ENCODE measurements at places on chromosomes 2 and 18. TPM values are rescaled to one million over a fixed set of nuclear protein-coding genes. Genes with fewer than 3 reads are reported as not detected.

GRCh38 chr2:189411860-189412259 lies 29.4 kb upstream of the WDR75 start:
- DNase-seq, result peak; percentile 84

DNA sequence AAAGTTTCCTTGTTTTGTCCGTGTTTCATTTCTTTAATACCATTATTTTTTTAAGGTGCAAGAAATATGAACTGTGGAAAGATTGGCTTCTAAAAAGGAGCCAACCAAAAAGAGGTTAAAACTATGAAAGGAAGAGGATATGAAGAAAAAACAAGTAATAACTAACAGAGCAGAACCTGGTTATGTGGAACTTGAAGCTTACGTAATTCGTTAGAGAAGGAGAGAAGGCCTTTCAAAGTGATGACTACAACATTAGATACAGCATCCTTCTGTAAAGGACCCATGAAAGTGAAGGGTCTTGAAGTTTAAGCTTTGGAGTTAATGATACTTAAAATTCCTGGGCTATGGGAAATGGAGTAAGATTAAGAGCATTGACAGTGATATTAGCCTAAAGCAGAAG lies 84.5 kb downstream of the ANKRD12 start:
- no peak for DNase-seq

DNA sequence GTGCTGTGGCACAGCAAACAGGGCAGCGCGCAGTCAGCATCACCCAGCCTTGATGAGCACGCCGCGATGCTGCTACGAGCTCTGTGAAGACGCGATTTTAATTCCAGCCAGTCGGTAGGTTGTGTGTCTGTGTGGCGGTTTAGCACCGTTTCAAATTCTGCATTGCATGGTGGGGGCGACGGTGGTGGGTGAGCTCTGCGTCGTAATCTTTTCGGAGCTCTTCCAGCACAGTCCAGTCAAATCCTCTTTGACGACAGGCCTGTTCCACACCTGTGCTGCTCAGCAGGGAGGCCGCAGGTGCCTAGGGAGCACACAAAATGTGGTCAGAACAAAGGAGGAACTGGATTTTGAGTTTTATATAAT lies 8.6 kb downstream of the ALLC start:
- DNase-seq, result no peak

DNA sequence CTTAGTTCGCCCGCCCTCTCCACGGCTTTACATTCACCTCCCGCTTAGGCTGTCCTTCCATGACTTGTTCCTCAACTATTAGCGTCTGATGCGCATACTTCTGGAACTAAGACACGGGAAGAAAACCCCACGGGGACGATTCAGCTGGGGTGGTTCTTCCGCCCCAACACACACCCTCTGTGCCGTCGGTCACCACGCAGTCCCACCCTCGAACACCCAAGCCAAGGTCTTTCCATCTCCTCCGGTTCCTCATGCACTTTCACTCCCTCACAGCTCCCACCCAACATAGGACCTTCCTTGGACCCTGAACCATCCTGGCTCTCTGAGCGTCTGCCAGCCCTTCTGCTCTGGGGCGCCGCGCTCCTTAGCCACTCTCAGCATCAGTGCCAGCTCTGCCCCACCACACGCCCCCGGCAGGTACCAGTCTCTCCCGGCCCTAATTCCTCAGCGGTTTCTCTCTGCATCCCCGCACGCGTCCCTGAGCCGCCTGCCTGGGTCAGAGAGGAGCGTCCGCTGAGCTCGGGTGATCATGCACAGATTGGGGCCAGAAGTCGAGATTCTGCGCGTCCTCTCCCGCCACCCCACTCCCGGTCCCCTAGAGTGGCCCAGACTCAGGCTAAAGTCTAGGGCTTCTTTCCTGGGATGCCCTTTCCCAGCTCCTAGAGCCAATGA lies 522 bp upstream of the SRD5A2 start:
- no peak for DNase-seq

The TLK1 gene
- 52.2 TPM for total RNA-seq

GRCh38 chr2:61671561-61672315 lies 133.6 kb upstream of the XPO1 start:
- peak; percentile 1 for DNase-seq

- DNase-seq, result peak; percentile 28
Measured at GRCh38 chr2:43110442-43110871, 115.9 kb downstream of the ZFP36L2 start.

GRCh38 chr2:10303694-10304378 lies 1.1 kb downstream of the HPCAL1 start:
- peak; percentile 33 for DNase-seq

- no peak for DNase-seq
Measured at GRCh38 chr2:13576406-13577036, 859.8 kb downstream of the TRIB2 start.

- peak; percentile 78 for DNase-seq
Measured at GRCh38 chr18:49016648-49017539, 66.1 kb upstream of the SMAD7 start.

GRCh38 chr18:35851286-35851970 lies 121.1 kb upstream of the RMP24 start:
- no peak for DNase-seq

- no peak for DNase-seq
Measured at GRCh38 chr2:109256111-109256510, 127.1 kb downstream of the SH3RF3 start.

DNA sequence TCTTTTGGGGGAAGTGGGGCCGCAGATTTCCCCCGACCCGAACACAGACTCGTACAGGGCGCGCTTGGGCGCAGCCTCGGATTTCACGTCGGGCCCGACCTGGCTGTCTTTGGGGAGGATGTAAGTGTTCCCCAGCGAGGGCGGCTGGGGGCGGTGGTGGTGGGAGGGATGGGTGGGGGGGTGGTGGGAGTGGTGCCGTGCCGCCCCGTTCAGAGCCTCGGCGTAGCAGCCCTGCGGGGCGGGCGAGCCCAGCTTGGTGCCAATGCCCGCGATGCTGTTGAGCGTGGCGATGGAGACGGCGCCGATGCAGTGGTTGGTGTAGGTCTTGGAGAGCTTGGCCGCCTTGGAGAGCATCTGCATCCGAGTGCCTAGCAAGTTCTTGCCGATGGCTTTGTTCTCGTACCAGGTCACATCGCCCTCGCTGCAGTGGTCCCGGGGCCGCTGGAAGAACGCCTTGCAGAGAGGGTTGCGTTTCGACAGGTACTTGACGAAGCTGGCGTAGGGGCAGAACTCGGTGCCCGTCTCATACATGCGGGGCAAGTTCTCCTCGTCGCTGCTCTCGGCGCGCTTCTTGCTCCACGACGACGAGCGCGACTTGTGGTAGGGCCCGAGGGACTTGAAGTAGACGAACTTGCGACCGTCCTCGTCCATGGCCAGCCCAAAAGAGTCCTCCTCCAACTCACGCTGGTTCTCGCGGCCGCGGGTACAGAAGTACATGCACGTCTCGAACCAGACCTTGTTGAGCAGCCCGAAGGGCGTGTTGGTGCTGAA lies 1.3 kb downstream of the KCTD1 start:
- DNase-seq, result no peak

DNA sequence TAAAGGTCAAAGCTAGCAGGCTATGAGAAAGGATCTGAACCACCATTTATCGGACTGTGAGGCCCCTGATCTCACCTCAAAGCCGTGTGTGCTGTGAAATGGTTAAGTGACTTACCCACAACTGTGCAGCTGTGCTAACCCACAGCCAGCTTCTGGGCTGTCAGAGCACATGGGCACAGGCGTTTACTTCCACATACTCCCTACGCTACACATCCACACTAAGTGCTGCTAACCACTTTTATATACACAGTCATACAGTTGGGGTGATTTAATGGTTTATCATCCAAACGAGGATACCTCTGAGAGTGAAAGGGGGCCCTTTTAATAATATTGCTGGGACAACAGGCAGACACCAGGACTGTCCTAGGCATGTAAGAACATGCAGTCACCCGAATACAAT lies 37.3 kb downstream of the CYRIA start:
- DNase-seq, result no peak

The GAL3ST2 gene
- total RNA-seq, result not detected

The FBXO41 gene
- total RNA-seq, result 0.88 TPM

DNA sequence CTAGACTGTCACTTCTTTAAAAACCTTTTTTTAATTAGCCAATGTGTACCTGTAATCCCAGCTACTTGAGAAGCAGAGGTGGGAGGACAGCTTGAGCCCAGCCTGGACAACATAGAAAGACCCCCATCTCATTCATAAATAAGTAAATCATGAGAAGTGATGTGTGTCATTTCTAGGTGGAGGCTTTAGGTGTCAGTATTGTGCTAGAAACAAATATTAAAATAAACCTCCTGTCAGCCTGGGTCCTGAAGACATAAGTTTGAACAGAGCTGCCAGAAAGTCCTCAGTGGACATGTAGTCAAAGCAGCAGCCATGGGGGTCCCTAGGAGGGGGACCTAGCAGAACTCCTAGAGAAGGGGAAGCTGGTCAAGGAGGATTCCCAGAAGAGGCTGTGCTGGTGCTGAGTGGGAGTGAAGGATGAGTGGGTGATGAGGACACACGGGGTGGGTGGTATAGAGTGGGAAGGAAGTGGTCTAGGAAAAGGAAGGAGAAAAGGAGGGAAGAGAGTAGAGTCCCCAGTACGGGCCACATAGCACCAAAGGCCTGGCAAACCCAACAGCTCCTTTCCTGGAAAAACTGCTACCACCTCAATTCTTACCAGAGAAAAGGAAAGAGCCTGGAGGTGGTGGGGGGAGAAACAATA lies 316.6 kb upstream of the NCKAP5 start:
- peak; percentile 32 for DNase-seq

DNA sequence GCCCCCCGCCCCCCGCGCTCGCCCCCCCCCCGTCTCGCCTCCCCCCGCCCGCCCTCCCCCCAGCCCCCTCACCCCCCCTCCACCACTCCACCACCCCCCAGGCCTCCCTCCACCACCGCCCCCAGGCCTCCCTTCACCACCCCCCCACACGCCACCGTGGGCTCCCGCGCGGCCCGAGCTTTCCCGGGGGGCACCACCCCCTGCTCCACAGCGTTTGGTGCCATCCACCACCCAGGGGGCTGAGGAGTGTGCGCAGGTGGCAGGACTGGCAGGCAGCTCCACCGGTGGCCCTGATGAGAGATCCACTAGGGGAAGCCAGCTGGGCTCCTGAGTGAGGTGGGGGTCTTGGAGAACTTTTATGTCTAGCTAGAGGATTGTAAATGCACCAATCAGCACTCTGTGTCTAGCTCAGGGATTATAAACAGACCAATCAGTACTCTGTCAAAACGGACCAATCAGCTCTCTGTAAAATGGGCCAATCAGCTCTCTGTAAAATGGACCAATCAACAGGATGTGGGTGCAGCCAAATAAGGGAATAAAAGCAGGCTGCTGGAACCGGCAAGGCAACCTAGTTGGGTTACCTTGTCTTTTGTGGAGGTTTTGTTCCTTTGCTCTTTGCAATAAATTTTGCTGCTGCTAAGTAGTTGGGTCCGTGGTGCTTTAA lies 43.0 kb upstream of the ITSN2 start:
- DNase-seq, result no peak

- no peak for DNase-seq
Measured at GRCh38 chr2:18971628-18972027, 382.3 kb upstream of the NT5C1B start.

The CDK5R2 gene
- total RNA-seq, result 0.18 TPM

- DNase-seq, result no peak
Measured at GRCh38 chr2:174844295-174844708, 80.0 kb upstream of the CHRNA1 start.

DNA sequence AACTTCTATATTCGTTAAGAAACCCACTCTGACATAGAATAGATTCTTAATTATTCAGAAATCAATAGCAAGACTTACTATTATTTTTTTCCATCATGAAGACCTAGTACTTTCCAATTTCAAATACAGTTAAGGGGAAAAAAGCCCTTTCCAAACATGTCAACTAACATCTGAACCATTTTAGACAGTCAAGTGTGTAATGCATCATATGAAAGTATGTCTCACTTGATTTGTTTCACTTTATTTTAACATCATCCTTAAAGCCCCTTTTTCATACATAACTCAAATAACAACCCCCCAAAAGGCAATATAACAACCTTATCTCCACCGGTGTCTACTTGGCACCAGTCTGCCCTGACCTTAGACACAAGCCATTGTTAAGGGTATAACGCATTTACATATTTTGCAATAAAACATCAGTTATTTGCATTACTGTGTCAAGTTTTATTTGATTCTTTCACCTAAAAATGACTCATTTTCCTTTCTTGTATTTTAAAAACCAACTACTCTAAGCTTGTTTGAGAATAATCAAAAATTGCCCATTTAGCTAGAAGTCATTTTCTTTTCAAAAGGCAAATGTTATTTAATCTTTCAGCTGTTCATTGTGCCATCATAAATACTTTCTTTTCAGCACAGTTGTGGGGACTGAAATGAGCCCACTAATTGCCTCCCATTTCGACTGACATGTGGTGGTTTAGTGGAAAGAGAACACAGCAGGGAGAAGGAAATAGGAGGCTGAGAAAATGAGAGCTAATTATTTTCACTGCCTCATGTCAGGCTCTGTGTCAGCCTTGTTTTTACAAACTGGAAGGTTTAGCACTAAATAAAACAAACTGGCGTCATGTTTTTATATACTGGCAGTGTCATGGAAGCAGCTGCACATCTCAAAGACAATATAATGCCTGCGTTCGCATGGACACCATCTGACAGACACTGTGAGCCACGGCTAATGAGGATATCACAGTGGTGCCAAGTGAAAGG lies 104.7 kb upstream of the CDCA7 start:
- DNase-seq, result no peak

The PSMG2 gene
- total RNA-seq, result 65.2 TPM

DNA sequence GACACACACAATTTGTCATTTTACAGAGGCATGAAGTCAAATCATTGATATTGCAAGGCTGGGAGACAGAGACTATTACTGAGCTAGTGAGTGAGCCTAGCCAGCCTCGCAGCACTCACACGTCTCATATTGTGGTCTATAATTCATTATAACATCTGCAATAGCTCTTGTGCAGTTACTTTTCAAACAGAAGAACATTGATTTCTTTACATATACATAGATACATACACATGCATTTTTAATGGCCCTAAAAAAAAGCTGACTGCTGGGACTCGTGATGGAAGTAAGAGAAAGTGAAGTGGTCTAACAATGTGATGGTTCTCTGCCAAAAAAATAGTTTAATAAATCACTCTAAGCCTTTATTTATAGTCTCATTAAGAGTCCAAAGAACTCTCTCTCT lies 56.8 kb downstream of the KIAA2012 start:
- no peak for DNase-seq

DNA sequence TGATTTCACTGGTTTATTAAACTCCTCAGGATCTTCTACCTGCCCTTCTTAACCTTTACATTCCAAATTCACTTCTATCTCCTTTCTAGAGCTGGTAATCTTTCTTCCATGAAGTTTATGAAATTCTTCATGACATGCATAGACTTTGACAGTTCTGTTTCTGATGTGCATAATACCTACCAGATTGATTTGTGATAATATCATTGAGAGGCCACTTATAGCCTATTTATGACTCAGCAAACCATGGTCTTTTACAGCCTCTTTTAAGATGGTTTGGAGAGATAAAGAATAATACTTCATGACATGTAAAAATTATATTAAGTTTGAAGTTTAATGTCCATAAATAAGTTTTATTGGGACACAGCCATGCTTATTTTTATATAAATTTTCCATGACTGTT lies 14.0 kb downstream of the SCN2A start:
- no peak for DNase-seq

GRCh38 chr2:60679036-60679780 lies 76.9 kb upstream of the PAPOLG start:
- DNase-seq, result no peak

- DNase-seq, result no peak
Measured at GRCh38 chr2:36374585-36374984, 19.0 kb downstream of the CRIM1 start.

The PAIP2B gene
- total RNA-seq, result 0.25 TPM

All from HFFc6 (cell line).